ENCODE measurements at places on chromosomes 6 and 20. TPM values are rescaled to one million over a fixed set of nuclear protein-coding genes. Genes with fewer than 3 reads are reported as not detected.

Gene FOXC1
- 17.9 TPM for total RNA-seq

- no peak for DNase-seq
Observed at GRCh38 chr20:37986044-37986858, 47.0 kb downstream of the TTI1 start.

DNA sequence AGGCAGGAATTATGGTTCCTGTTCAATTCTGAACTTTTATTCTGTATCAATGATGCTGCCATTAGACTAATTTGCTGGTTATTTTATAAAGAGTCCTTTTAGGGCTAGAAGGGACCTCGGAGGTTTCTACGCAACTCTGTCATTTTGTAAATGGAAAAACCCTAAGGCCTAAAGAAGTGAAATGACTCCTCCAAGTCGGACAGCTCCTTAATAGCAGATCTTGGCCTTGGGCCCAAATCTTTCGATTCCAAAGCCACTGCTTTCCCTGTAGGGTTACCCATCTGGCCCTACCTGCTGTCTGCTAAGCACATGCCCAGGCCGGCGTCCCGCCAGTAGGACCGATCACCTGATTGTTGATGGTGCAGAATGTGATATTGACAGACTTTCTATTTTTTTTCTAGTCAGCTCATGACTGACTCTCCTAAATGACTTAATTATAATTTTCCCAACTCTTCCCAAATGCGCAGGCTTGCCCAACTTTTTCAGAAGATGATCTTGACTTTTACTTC lies 40.2 kb downstream of the PLEKHG1 start:
- DNase-seq: no peak

Gene SIGLEC1
- total RNA-seq: not detected

Gene VWA7
- 8.5 TPM for total RNA-seq

- peak; percentile 29 for DNase-seq
Observed at GRCh38 chr6:37495244-37495934, 4.3 kb downstream of the CCDC167 start.

Gene KIAA0408
- total RNA-seq: 4.4 TPM

Gene HLA-DOB
- total RNA-seq: not detected

- DNase-seq: no peak
Observed at GRCh38 chr6:28948782-28949486, 25.1 kb upstream of the TRIM27 start.

Gene TGM3
- not detected for total RNA-seq

DNA sequence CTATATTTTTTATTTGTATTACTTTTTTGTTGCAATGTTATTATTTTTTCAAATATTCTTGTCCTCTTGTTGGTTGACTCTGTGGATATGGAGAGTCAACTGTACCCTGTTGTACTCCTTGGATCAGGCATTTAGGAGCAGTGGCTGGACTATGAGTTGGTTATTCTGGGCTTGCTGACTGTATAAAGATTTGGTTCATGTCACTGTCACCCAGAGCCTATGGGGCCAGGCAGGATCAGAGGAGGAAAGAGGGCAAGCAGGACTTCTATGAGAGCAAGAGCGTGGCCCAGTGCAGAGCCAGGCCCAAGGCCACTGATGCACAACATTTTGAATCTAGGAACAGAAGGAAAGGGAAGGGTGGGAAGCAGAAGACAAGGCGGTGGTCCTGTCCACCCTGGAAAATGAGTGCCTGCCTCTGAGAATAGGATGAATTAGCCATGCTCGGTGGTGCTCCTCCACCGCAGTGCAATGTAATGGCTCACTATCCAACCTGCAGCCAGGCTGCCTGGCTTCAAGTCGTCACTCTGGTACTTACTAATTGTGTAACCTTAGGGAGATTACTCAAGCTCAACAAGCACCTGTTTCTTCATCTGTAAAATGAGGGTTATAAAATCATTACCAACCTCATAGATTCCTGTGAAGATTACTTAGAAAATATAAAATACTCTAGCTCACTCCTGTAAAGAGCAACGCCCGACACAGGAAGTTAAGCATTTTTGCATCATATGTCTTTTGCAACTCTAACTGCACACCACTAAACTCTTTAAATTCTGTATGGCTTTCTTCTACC lies 192.1 kb downstream of the KCNQ5 start:
- DNase-seq: peak; percentile 52

- DNase-seq: peak; percentile 53
Observed at GRCh38 chr20:39851459-39851858, 837.6 kb downstream of the MAFB start.

DNA sequence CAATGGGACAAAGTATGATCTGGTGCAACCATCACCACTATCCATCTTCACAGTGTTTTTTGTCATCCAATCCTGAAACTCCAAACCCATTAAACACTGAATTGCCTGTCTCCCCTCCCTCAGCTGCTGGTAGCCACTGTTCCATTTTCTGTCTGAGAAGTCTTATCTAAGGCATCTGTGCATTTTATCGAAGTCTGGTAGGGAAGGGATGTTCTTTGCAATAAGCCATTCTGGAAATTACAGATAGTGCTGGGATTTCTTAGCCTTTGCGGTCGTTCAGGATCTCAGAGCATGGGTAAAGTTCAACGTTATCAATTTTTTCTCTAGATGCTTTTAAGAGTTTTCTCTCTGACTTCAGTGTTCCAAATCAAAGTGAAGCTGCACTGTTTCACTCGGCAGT lies 24.1 kb downstream of the KIF25 start:
- DNase-seq: no peak

Gene SFT2D1
- 49.9 TPM for total RNA-seq

Gene C6orf141
- 2.4 TPM for total RNA-seq

DNA sequence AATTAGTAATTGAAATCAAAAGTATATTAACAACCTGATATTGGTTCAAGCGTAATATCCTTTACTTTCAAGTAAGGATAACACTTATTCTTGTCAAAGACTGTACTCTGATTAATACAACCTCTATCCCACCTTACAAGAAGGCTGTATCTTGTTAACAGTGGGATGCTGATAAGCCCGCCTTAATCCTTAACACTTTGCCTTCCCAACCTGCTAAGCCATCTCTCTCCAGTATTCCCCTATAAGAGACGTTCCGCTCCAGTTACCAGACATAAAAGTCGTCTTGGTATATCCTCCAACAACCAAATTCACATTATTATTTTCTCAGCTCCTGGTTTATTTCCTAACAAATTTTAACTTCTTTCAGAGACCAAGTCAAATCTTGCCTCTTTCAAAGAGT lies 2.0 kb downstream of the BTBD9 start:
- no peak for DNase-seq

DNA sequence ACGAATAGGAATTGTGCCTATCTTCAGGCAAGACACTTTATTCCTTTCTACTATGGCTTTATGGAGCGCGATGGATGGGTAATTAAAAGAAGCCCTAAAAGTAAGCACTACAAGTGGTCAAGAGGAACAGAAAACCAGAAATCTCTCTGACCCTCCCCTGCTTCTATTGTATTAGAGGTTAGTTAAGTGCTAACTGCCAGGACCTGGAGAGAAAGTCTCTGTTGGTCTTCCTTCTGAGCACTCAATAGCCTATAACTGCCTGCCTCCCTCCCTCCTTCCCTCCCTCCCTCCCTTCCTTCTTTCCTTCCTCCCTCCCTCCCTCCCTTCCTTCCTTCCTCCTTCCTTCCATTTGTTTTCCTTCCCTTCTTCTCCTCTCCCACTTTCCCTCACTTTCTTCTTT lies 133.7 kb downstream of the C6orf58 start:
- no peak for DNase-seq

GRCh38 chr6:32816746-32817204 lies at the start of gene HLA-DOB:
TSS of gene HLA-DOB (minus strand) at chr6:32817002. CDS start at chr6:32816951, 51 bp downstream.
- DNase-seq: peak; percentile 72

GRCh38 chr6:36815962-36816735 lies 23.1 kb downstream of the CPNE5 start:
- DNase-seq: peak; percentile 53

GRCh38 chr6:110491644-110492317 lies 15.4 kb upstream of the SLC22A16 start:
- peak; percentile 67 for DNase-seq

DNA sequence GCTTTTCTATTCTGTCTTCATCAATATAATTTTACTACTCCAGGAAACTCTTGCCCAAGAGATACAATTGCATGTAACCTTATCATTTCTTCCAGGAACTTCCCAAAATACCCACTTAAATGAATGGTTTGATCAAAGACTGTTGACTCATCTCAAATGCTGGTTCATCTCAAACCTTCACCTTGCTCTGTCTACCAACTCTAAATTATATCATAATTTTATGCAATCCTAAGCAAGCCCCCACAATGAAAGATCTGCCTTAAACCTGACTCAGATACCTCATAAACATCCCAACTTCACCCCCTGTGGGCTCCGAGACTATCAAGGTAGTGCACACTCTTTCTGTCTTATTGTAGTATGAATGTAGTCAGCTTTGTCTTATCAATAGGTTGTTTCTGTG lies 65.5 kb upstream of the GCM1 start:
- DNase-seq: no peak

DNA sequence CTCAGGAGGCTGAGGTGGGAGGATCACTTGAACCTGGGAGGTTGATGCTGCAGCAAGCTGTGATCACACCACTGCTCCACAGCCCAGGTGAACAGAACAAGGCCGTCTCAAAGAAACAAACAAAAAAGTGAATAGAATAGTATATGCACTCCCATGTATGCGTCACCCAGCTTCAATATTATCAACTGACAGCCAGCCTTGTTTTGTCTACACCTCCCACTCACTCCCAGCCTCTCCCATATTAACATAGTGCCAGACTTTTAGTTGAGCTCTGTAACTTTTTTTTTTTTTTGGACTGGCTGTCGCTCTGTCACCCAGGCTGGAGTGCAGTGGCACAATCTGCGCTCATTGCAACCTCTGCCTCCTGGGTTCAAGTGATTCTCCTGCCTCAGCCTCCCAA lies 18.1 kb upstream of the ILRUN start:
- no peak for DNase-seq

DNA sequence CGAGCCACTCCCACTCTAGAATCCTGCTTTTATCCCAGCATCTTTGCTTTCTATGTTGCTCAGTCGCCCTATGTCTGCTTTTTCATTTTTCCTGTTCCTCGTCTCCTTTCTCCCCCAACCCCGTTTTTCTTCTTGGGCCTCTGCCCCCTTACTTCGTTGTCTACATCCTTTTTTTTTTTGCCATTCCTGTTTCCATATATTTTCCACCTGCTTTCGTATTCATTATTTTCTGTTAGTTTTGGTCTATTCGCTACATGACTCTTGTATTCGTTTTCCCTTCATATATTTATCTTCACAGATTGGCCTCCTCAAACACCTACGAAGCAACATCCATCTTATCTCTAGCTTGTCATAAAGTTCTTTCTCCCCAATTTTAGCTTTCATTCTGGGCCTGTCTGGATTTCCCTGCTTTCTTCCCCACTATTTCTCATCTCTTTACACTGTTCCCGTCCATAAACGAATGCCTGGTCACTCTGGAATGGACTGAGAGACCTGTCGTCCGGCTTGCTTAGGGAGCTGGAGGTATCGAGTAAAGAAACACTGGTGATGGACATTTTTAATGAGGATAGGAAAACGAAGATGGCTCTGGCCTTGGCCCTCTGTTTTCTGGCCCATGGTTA lies 915 bp downstream of the PRRC2A start:
- no peak for DNase-seq

GRCh38 chr20:59284470-59284869 lies 15.9 kb upstream of the EDN3 start:
- no peak for DNase-seq

Gene GSTA2
- not detected for total RNA-seq

DNA sequence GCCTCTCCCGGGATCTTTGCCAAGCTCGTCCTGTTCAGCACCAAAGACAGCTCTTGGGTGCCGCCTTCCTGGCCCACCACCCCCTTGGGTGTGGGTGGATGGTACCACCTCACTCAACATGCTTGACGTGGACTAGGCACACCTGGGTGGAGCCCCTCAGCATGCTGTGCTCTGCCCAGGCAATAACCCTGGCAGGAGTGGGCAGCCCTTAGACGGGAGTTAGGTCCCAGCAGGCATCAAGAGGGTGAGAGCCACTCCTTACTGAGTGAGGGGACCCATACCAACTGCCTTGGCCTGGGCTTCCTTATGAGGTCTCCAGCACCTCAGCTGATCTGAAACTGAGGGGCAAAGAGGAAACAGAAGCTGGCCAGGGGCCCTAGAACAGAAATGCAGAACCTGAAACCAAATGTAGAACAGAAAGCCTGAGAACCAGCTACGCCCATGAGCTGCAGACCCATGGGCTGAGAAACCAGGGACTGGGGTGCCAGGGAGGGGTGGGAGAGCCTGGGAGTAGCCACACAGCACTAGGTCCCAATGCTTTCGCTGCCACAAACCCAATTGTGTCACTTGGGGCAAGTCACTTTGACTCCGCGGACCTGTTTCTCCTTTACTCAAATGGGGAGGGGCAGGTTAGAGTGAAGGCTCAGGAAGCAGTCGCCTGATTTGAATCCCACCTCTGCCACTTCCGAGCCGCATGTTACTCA lies 2.0 kb downstream of the FGD2 start:
- DNase-seq: no peak

DNA sequence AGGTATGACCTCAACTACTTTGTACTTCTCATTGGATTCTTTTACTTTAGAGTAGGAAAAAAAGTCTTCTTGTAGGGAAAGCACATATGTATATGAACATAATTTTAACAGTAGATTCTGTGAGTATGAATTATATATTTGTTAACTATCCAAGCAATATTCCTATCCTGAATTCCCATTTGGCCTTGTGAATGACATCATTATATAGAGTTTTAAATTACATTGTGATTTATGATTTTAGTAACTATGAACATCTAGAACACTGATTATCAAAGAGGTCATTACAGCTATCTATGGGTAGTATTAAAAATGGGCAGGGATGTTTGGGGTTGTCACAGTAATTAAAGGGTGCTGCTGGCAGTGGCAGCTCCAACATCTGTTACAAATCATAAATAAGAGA lies 163.9 kb upstream of the TFAP2D start:
- no peak for DNase-seq

DNA sequence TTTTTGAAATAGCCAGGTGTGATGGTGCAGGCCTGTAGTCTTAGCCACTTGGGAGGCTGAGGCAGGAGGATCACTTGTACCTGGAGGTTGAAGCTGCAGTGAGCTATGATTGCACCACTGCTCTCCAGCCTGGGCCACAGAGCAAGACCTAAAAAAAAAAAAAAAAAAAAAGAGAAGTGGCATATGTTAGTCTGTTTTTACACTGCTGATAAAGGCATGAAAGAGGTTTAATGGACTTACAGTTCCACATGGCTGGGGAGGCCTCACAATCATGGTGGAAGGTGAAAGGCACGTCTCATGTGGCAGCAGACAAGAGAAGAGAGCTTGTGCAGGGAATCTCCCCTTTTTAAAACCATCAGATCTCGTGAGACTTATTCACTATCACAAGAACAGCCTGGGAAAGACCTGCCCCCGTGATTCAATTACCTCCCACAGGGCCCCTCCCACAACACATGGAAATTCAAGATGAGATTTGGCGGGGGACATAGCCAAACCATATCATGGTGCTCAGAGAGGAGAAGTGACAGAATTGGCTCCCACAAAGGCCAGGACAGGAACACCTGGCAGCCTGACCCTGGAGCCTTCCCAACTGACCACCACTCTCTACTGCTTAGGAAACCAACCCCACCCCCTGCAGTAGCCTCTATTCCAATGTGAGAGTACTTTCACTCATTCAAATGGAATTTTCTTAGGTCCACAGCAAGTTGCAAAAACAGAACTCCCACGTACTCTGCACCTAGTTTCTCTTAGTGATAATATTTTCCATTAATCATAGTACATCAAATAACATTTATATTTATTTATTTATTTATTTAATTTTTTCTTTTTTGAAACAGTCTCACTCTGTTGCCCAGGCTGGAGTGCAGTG lies 29.8 kb downstream of the ARHGAP40 start:
- peak; percentile 49 for DNase-seq

Gene PLA2G7
- total RNA-seq: 0.10 TPM

GRCh38 chr6:137352859-137353258 lies 133.7 kb upstream of the IFNGR1 start:
- peak; percentile 72 for DNase-seq

Measured in renal cortical epithelial cell (primary cell).